Posterior vena cava (tissue), 2 donors: ENCODE measurements at places on chromosomes 2 and 18. TPM values are rescaled to one million over a fixed set of nuclear protein-coding genes. Genes with fewer than 3 reads are reported as not detected.
A peak's percentile ranks its signal among the peaks of the same experiment; 100 is the strongest.

The TEX44 gene
- total RNA-seq = not detected

The SNORC gene
- total RNA-seq = 1.00 TPM

DNA sequence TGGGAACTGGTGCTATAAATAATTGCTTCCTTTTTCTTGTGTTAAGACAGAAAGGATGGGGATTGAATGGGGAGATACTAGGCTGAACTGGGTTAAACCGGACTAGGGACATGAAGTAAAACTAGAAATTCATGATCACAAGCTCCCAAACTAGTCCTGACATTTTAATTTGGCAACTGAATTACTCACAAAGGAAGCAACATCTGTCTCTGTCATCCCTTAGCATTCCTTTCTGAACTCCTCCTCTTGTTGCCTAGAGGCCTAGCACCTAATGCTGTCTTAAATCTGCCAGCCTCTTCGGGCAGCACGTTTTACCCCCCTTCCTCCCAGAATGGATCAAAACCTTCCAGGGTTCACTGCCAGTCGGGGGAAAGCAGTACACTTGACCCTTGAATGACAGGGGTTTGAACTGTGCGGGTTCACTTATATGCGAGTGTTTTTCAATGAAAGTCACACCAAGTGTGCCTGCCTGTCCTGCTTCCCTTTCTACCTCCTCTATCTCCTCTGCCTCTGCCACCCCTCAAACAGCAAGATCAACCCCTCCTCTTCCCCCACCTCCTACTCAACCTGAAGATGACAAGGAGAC is 8.2 kb downstream of the KCTD1 start:
- no peak for DNase-seq

DNA sequence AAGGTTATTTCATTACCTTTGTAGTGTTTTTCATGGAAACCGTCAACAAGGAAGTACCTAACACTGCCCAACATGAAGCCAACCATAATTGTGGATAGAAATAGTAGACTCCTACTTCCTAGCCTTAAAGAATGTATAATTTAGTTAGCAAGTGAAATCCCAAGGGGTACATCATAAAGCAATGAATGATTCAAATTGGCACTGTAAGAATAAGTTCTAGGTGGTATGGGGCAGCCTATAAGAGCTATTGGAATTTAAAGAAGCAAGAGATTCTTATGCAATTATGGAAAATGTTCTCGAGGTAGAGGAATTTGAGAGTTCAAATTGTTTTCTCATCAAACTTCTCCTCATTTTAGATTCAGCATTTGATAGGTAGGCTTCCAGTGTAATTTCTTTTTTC is 157.9 kb downstream of the FMNL2 start:
- DNase-seq = no peak

DNA sequence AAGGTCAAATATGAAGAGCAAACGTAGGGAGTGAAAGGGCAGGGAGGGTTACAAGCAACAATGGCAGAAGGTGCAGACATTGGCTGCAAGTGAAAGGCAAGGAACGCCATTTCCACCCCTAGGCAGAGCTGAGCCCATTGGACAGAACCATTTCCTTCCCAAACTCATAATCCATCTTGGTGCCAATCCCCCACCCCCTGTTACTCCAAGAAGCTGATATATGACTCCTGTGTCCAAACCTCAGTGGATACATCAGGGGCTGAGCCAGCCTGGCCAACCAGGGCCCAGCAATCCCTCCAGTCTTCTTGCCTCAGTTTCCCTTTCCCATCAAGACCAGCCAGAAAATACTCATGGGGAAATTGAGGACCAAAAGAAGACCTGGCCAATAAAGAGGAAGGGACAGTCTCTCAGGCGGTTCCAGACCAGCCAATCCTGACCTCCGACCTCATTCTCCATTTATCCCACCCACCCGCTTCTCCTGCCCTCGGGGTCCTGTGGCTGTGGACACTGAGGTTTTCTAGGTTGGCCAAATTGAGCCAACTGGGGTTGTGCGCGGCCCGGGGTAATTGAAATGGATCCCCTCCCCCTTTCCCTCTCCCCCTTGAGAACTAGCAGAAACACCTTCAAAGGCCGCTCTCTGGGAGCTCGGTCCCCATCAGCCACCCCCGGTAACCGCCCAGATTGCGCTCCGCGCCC is 24.8 kb downstream of the TNS1 start:
- DNase-seq = peak; percentile 23
